Keratinocyte (primary cell): ENCODE measurements at places on chromosomes 6 and 20.

- DNase-seq = no peak
Measured at GRCh38 chr6:103680116-103680515, 1179.6 kb downstream of the HACE1 start.

- DNase-seq = no peak
Measured at GRCh38 chr6:1849691-1850090, 240.0 kb downstream of the FOXC1 start.

DNA sequence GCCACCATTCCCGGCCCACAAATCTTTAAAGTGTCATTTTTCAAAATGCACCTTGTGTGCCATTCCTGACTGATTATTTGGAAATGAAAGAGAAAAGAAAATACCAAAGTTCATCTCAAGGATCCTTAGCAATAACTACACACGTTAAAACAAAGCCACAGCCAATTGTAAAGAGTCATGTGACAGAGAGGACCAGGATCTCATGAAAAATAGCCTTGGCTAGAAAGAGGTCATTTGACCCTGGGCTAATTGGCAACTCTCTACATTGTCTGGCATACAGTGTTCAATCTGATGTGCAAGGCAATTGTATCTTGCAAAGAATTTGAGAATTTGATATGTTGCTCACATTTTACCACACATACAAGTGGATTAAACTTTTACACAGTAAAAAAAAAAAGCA, 31.6 kb upstream of the HLA-G start:
- DNase-seq = no peak

- DNase-seq = no peak
Measured at GRCh38 chr20:17933711-17934110, 34.9 kb downstream of the SNX5 start.

GRCh38 chr6:42627044-42627443, 63.2 kb downstream of the UBR2 start:
- DNase-seq = no peak
